ENCODE measurements at places on chromosomes 3 and 15.

DNA sequence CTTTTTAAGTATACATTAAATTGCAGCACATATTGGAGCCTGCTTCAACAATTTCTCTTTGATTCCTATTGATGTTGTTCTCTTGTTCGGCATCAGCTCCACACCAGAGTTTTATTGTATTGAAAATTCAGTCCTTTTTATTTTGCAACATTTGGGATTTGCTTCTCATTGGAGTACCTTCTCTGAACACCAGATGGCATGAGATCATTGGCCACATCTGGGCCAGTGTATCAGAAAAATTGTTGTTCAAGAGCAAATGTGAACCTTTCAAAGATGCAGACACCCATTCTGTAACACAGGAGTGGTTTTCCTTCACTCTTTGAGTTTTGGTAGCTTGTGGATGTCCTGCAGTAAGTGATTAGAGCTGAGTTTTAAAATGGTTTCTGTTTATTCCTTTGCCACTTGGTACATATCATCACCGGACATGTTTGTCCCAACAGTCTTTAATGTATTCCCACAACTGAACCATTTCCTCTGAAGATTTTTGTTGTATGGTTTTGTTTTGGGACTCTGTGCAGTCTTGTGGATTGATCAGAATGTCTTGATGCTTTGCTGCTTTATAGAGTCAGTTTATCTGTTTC, 96.1 kb downstream of the MCTP2 start:
- DNase-seq, result no peak

GRCh38 chr3:11154953-11155325, 646 bp downstream of the HRH1 start:
- DNase-seq, result no peak

DNA sequence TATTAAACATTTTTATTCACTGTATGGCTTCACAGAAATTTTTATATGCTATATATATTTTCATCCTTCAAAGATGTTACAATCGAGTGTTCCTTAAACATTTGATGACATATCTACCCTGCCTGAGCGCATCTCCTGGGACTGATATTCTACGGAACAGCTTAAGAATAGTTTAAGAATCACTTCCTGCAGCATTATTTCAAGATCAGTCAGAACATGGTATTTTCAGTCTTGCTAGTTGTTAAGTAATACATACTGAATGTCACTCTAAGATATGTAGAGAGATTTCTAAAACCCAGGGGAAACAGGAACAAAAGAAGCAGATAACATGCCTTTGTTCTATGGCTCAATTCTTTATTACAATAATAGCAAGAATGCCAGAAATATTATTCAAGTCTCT, 8.7 kb downstream of the COL8A1 start:
- DNase-seq, result no peak

DNA sequence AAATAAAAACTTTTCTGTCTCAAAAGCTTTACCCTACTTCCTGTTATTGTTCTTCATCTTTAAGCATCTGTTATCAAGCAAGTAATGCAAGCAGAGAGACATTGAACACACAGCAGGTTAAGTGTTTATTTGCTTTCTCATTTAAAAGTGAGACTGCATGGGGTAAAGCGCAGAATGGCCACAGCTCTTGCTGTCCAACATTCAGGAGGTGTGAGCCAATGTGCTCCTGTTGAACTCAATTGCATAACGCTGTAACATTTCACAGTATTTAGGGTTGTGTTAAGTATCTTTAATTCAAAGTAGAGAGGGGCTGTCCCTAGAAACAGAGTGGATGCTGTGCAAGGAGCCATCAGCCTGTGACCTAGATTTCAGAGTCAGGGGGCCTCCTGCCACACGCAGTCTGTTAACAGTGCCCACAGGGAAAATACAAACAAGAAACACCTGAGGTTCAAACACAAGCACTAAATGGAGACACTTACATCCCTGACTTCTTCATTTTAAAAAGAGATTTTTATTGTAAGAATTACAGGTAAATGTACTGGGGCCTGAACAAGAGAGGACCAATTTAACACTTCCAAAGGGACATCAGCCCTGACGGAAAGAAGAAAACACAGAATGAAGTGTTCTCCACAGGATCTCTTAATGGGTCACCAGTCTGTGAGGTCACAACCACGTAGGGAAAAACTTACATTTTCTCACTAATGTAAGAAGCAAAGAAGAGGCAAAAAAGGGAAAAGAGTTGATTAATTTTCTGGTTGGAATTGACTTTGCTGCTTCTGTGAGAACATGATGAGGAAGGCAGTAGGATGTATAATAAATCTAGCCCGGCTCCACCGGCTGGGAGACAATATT, 815.1 kb downstream of the VGLL3 start:
- DNase-seq, result no peak

DNA sequence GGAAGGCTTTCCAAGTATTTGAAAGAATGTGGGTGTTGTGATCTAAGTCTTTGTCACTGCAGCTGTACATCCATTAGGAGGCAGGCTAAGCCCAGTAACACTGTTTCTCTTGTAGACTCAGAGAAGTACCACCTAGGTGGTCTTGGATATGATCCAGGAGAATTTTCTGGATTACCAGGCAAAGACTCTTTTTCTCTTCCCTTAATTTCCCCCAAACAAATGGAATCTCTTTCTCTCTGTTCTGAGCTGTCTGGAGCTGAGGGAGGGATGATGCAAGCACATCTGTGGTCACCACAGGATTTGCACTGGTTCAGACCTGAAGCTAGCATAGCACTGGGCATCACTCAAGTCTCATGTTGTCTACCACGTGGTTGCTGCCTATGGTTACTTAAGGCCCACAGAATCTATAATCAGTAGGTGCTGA, 227.6 kb downstream of the NECTIN3 start:
- DNase-seq, result no peak

DNA sequence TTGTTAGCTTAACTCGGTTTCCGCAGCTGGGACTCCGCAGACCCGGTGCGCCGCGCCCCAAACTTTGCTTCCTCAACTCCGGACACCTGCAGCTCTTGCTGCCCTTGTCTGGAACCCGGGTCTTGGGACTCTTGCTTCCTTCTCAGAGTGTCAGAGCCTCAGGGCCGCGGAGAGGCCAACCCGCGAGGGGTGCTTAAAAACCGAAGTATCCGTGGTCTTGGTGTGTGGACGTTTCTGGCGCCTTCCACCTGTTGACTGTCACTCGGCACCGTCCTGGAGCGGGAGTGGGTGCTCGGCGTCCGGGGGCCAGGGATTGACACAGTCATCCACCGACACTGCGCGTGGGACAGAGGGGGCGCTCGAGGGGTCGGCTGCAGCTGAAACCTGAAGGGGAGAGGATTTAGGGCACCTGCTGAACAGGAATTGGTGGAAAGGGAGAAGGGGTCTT, 386 bp downstream of the SQOR start:
- DNase-seq, result peak; percentile 69

DNA sequence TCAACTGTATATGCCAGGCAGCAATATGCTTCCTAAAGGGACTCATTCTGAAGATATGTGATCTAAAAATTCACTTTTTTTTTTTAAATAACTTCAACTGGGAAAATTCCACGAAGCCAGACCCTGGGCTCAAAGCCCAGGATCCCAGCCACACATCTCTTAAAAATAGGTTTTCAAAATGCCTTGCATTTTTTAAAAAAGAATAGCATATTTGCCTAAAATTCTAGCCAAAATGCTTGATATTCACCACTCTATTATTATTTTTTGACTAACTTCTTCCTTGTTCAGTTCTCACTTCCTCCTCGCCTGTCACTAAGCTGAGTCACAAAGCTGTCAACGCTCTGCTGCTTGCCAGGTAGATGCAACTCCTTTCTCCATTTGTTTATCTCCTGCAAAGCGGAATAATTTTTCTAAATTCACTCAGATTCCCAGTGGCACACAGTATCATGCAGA, 28.0 kb upstream of the VGLL4 start:
- no peak for DNase-seq

GRCh38 chr3:37478721-37479210, 304.4 kb upstream of the LRRFIP2 start:
- DNase-seq, result no peak

- no peak for DNase-seq
Observed at GRCh38 chr3:98800401-98800800, 37.3 kb downstream of the ST3GAL6 start.

DNA sequence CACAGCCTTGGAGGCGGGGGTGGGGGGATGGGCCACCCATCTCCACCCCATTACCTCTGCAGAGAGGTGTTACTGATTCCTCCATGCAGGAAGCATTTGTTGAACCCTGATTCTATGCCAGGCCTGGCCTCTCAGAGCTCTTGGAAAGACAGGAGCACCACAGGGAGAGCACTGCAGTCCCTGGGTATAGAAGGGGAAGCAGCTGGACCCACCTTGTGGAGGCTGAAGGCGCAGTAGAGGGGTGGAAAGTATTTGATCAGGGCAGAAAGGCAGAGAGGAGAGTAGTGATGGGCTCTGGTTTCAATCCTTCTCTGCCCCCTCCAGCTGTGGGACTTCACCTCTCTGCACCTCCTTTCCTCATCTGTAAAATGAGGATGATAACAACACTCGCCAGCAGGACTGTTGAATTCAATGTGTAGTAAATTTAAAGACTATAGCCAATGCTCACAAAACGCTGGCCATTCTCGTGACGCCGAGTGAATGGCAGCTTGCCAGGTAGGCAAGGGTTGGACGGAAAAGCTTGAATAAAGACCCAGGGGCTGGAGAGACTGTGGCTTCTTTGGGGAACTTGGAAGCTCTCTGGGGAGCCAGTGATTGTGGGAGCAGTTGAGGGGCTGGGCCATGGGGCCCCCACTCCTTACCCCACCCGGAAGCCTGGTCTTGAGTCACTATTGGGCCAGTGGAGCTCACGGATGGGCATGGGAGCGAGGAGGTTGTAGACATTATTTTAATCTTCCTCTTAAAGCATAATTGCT, 8.0 kb upstream of the CCDC33 start:
- DNase-seq, result no peak

DNA sequence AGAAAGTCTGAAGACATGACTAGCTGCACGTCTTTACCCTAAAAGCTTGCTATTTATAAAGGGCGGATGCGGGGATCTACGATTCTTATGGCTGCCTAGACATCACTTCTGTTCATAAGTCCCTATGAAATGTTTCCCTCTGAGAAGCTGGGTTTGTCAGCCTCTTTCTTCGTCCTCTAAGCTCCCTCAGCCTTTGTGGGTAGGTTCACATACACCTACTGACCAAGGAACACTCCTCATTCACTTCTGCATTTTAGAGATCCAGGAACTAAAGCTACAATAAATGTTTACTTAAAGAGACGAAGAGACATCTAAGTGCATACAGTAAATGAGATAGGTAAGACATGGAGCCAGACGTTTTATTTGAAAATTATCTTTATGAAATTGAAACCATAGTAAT, 16.7 kb upstream of the RAMAC start:
- DNase-seq, result no peak

DNA sequence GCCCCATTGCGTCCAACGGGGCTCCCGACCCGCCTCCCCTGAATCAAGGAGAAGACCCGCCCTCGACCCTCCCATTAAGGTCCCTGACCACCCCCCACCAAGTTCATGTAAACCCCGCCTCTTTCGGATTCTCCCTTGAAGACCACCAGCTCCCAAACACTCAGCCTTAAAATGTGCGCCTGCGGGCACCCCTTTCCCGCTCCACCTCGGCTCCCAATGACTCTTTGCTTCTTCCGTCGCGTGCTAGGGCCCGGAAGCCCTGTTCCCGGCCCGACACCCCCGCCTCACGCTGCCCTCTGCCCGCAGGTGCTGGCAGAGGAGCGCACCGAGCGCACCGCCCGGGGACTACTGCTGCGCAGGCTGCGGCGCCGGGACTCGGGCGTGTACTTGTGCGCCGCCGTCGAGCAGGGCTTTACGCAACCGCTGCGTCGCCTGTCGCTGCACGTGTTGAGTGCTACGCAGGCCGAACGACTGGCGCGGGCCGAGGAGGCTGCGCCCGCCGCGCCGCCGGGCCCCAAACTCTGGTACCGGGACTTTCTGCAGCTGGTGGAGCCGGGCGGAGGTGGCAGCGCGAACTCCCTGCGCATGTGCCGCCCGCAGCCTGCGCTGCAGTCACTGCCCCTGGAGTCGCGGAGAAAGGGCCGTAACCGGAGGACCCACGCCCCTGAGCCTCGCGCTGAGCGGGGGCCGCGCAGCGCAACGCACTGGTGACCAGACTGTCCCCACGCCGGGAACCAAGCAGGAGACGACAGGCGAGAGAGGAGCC, 2.7 kb upstream of the LSMEM2 start:
- no peak for DNase-seq

DNA sequence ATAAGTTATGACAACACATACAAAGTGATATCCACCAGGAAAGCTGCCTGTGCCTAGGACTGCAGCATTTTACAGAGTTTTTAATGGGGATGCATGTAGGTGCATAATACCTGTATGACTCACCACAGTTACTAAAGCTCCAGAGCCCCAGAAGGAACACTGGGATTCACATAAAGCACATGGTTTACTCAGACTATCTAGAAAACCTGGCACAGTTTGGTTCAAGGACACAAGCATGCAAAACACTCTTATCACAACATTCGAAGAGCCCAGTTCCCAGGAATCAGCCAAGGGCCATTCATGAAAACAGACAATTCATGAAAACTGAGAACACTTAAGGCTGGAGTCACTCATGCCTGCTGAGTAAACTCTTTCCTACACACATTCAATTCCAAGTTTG, 261.0 kb downstream of the PYDC2 start:
- no peak for DNase-seq

GRCh38 chr15:89299896-89300295, 34.7 kb downstream of the POLG start:
- DNase-seq, result no peak

GRCh38 chr3:7144697-7145308, 283.9 kb downstream of the GRM7 start:
- no peak for DNase-seq

DNA sequence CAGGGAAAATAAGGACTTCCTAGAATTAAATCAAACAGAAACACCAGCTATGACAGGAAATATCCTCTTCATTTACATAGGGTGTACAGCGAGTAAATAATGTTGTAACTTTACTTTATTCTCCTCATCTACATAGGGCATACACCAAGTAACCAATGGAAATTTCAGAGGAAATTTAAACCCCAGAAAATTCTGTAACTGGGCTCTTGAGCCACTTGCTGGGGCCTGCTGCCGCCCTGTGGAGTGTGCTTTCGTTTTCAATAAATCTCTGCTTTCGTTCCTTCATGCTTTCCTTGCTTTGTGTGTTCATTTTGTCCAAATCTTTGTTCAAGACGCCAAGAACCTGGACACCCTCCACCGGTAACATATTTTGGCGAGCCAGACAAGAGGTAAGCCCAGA, 990.4 kb upstream of the CADM2 start:
- DNase-seq, result no peak

Data from CD4-positive, alpha-beta T cell treated with Interleukin-15 for 4 hours (primary cell).